Lower lobe of right lung (tissue), 2 donors: ENCODE measurements at places on chromosomes 1 and 21. TPM values are rescaled to one million over a fixed set of nuclear protein-coding genes. Genes with fewer than 3 reads are reported as not detected.

DNA sequence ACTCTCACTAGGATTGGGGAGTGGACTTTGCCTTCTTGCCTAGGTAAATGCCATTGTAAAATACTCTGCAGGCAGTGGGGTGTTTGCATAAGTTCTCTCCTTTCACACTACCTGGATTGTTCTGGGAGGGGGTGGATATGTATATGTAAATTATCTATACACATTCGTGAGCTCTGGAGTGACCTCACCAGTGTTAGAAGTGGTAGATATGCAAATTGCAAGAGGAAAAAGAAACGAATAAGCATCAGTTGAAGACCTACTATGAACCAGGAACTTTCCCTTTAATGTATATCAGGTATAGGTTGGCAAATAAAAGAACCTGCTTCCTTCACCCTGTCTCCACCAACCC lies 1.5 kb upstream of the ARHGEF11 start:
- no peak for DNase-seq

The GRIK1 gene
- not detected for total RNA-seq

- no peak for DNase-seq
Measured at GRCh38 chr1:185342672-185343259, 25.7 kb upstream of the IVNS1ABP start.

GRCh38 chr1:48591181-48591580 lies 119.2 kb upstream of the SPATA6 start:
- DNase-seq, result no peak

DNA sequence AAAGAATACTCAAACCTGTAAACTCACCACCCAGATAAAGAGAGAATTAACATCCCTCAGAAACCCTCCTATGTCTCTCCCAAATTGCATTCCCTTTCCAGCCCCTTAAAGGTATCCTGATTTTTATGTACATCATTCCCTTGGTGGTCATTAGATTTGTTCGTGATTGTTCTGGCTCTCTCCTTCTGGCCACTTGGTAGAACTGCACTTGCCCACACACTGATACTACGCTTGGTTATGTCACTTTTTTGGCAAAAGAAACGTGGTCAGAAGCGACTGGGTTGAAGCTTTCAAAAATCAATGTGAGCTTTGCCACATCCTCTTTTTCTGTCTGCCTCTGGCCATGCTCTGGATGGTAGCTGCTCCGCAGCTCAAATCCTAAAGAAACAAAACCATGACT lies 76.3 kb downstream of the KRTAP19-8 start:
- no peak for DNase-seq

The KCNQ4 gene
- total RNA-seq, result 0.89 TPM

The ST6GALNAC3 gene
- total RNA-seq, result 8.8 TPM

The CFAP141 gene
- 2.8 TPM for total RNA-seq

DNA sequence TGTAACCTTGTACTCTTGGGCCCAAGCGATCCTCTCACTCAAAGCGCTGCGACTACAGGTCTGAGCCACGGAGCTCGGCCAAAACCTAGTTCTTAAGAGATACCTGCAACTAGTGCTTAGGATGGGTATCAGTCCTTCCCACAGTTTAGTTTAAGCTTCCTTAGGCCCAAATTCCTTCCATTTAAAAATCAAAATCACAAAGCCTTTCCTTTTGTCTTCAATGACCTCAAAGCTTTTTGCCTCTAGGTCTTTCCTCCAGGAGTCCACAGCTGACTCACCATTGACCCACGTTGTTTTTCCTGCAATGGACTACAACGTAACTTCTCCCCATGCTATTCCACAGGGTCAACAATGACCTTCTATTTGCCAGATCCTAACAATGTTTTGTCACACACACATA lies 64.0 kb downstream of the APP start:
- no peak for DNase-seq

GRCh38 chr1:234529950-234530237 lies 50.9 kb upstream of the TARBP1 start:
- no peak for DNase-seq

- no peak for DNase-seq
Measured at GRCh38 chr1:23473037-23473800, 10.8 kb downstream of the ASAP3 start.

The PPFIA4 gene
- total RNA-seq, result 1.3 TPM
